Neural cell (in vitro differentiated cells): ENCODE measurements at places on chromosomes 3 and 15. TPM values are rescaled to one million over a fixed set of nuclear protein-coding genes. Genes with fewer than 3 reads are reported as not detected.

Gene PLCH1
- polyA plus RNA-seq = 12.1 and 13.5 TPM in 2 replicates

Gene TLR9
- polyA plus RNA-seq = not detected in 2 replicates

Gene PATL2
- not detected in 2 replicates for polyA plus RNA-seq

Gene SNTN
- polyA plus RNA-seq = not detected in 2 replicates

Gene ITIH1
- not detected in 2 replicates for polyA plus RNA-seq

Gene LDHAL6B
- polyA plus RNA-seq = not detected in 2 replicates
